Neural progenitor cell (in vitro differentiated cells): ENCODE measurements at places on chromosomes 1 and 21. TPM values are rescaled to one million over a fixed set of nuclear protein-coding genes. Genes with fewer than 3 reads are reported as not detected.

DNA sequence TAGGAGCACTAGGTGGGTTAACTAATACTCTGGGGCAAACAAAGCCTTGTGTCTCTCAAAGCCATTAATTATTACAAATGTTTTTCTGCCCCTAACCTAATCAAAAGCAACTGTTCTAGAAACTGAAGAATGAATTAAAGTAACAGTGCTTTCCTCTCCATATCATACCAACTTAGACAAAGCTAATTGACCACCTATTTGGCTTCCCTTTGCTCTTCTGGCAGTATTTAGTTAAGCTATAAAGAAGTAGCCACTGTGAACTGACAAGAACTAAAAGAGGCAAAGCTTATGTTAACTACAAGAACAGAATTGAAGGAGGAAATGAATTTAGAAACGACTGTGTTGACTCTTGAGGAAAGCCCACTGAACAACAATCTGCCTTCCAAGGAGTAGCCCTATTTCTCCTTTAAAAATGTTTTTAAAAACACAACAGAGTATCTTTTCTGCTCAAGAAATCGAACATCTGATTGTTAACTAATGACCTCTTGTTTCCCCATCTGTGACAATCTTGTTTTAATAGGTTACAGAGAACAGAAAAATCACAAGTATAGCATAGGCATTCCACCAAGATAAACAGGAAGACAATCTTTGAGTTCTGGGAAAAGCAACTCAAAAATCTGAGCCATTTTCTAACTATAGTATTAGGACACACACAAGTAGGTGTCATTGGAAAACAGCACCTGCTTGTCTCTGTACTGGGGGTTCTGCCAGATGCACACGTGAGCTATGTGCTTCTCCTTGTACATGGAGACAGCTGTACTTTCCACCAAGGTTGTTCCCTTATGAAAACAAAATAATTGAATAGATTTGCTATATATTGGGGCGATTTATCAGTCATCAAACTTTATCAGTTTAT lies 3.1 kb upstream of the EGLN1 start:
- DNase-seq: no peak

TLCD4 gene
- 3.2 and 5.7 TPM in 2 replicates for total RNA-seq

ADAMTS4 gene
- 1.3 and 5.4 TPM in 2 replicates for total RNA-seq

DNA sequence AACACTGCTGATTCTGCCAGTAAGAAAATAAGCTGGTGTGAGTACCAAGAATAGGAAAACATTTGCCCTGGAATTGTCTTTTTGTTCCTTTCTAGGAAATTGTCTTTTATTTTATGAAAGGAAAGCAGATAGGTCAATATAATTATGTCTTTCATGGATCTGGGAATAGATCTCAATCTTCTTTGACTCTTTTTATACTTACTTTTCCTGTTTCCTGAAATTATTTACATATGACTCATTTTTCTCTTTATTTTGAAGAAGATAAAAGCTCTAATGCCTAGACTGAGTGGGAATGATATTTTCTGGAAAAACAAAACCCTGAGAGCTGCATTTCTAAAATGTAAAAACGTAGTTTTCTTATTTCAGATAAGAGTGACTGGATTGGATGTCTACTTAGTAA lies 100.1 kb downstream of the MAN1A2 start:
- no peak for DNase-seq

- no peak for DNase-seq
Measured at GRCh38 chr1:114342376-114342775, 168.6 kb downstream of the TRIM33 start.

- no peak for DNase-seq
Measured at GRCh38 chr1:154755858-154756730, 114.0 kb downstream of the KCNN3 start.

ZNF648 gene
- 1.5 and 2.0 TPM in 2 replicates for total RNA-seq
